ENCODE measurements at places on chromosomes 11 and 22.

- no peak for DNase-seq
Measured at GRCh38 chr11:100525635-100526034, 161.5 kb upstream of the ARHGAP42 start.

- DNase-seq, result no peak
Measured at GRCh38 chr11:92268546-92268945, 43.9 kb downstream of the FAT3 start.

GRCh38 chr11:93501856-93502255, 41.3 kb downstream of the SMCO4 start:
- no peak for DNase-seq

- DNase-seq, result peak; percentile 30
Measured at GRCh38 chr11:120985718-120986569, 38.0 kb upstream of the TBCEL start.

DNA sequence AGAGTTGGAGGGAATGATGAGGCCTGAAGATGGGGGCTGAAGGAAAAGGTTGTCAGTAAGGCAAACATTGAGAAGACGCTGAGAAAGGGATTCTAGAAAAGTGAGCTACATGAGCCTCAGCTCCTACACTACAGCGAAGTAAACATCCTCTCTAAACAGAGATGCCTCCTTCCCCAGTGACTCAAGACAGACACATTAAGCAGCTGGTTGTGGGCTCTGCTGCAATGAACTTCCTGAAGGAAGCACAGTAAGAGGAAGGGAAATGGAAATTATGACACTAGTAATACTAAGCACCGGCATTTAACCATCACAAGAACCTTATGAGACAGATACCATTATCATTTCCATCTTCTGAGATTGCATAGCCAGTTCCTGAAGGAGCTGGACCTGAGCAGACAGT, 190.5 kb downstream of the C11orf87 start:
- no peak for DNase-seq

DNA sequence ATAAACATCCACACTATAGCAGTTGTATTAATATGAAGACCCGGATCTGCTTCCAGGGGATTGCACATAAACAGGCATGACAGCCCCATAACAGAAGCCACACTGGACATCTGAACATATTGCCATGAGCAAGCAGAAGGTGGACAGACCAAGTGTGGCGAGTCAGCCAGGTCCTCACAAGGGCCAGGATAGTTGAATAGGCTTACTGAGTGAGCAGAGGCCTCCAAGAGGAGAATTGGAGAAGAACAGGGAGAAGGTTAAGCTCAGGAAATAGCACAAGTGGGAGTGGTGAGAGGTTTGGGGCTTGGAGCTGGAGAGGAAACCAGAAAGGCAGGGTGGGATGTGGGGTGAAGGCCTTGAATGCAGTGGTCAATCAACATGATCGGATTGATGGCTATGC, 10.8 kb downstream of the SLC35C1 start:
- no peak for DNase-seq

DNA sequence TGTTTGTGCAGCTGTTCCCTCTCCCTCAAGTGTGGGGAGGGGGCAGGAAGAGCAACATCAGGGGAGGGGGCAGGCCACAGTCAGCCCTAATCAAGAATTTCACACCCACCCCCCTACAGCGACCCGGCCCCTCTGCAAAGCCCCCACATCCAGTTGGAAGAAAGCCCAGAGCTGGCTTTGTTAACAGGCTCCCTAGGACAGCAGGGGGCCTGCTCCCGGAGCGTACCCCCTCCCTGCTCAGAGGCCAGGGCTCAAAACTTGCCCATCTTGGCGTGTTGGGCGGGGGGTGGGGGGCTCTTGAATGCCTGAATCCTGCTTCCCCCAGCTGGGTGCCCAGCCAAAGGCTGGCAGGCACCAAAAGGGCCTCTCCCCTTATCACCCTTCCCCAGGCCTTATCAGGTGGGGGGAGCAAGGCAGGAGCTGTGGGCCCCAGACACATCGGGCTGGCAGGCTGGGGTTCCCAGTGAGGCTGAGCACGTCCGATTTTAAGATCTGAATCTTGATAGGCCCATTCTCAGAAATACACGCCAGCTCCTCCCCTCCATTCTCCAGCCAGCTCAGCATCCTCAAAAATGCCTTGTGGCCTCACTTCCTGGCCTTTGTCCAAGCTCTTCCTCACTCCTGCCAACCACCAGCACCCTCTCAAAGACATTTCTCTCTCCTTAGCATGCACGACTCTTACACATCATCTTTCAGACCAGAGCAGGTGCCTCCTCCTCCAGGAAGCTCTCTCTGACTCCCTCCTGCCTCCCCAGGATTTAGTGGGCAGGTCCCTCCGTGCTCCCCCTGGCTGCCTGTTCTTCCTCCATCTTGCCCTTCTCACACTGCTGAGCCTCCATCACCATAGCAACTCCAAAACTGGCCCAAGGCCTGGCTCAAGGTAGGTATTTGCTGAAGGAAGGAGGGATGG, 384.8 kb downstream of the MN1 start:
- DNase-seq, result no peak

DNA sequence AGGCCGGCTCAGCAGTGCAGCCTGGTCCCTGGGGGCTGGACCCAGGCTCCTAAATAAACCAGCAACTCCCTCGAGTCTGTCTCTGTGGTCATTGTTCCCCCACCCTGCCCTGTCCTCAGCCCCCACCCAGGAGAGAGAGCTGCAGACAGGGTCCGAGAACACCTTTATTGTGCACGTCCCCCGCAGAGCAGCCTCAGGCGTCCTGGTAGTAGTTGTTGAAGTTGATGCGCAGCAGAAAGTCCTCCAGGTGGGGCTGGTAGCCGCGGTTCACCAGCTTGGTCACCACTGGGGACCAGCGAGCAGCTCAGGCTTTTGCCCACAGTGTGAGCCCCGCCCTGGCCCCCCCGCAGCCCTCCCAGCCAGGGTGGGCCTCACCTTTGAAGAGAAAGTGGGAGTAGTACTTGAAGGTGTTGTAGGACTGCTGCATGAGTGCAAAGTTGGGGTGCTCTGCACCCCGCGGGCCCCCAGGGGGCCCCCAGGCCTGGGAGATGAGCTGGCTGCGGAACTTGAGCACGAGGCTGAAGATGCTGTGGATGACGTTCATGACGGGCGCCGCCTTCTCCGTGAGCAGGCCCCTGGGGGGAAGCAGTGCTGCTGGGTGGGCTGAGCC, 16.8 kb downstream of the SELENOO start:
- DNase-seq, result no peak

- DNase-seq, result no peak
Measured at GRCh38 chr11:21646351-21646750, 546.5 kb upstream of the ANO5 start.

GRCh38 chr11:91308069-91308468, 916.5 kb upstream of the FAT3 start:
- DNase-seq, result no peak

- DNase-seq, result no peak
Measured at GRCh38 chr11:41283191-41283930, 176.1 kb downstream of the LRRC4C start.

GRCh38 chr11:108115500-108116140, 5.7 kb upstream of the ACAT1 start:
- DNase-seq, result no peak

DNA sequence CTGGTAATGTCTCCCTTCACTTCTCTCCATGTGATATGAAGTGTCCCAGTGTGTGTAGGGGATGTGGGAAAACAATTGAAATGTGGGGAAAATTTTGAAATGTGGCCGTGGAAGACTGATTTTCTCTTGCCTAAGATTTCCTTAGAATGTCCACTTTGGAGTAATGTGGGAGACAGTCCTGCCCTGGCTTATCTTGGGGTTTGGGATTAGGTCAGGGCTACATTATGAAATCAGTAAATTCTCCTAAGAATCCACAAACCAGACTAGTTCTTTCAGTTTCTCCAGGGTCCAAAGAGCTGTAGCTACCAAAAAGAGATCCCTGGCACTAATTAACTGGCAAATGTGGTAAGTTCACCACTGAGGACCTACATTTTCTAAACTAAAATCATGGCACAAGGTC, 22.8 kb downstream of the YPEL4 start:
- DNase-seq, result no peak

DNA sequence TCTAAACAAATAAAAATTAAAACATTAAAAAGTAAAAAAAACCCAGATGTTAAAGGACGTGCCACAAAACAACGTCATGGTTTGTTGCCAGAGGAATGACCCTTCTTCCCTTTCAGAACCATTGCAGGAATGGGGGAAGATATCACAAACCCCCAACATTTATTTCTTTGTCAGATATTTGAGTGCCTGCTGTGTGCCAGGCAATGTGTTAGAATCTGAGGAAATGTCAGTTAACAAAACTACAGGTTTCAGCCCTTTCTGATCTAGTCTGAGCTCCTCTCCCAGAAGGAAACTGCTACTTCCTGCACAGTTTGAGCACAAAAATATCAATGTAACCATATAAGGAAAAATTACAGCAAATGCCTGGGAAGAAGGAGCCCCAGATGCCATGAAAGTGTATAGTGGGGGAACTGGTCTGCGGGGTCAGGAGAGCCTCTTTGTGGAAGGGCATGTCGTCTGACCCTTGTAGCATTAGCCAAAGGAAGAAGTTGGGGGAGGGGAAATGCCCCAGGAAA, 7.1 kb upstream of the NHERF4 start:
- DNase-seq, result no peak

DNA sequence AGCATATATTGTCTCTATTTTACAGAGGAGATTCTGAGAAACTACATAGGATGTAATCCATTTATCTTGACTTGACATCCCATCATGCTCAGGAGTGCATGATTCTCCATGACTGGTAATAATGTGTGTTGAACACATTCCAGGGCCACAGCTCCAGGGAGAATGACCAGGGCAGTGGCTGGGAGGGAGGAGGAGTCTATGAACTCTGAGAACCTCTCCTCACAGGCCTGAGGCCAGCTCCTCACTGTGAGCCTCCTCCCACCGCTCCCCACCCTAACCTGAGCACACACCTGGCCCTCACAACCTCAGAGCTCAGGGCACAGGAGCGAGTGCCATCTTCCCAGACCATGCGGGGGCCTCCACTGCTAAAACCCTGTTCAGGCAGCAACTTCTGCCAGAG, 8.0 kb upstream of the ACRV1 start:
- no peak for DNase-seq

- DNase-seq, result no peak
Measured at GRCh38 chr22:43188829-43189545, 2.1 kb upstream of the TTLL12 start.

DNA sequence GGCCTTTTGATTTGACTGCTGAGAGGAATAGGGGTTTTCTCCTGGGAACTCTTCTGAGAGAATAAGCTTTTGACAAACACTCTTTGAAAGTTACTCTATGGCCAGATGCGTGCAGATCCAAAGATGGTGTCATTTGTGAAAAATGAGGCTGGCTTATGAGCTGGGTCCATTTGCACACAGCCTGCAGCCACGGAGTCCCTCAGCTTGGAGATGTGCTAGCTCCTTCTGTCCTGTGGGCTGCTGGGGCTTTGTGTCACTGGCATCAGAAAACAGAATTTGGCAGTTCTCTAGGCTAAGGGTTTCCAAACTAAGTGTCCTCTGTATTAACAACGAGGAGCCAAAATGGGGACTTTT, 702.4 kb downstream of the NTM start:
- DNase-seq, result no peak

DNA sequence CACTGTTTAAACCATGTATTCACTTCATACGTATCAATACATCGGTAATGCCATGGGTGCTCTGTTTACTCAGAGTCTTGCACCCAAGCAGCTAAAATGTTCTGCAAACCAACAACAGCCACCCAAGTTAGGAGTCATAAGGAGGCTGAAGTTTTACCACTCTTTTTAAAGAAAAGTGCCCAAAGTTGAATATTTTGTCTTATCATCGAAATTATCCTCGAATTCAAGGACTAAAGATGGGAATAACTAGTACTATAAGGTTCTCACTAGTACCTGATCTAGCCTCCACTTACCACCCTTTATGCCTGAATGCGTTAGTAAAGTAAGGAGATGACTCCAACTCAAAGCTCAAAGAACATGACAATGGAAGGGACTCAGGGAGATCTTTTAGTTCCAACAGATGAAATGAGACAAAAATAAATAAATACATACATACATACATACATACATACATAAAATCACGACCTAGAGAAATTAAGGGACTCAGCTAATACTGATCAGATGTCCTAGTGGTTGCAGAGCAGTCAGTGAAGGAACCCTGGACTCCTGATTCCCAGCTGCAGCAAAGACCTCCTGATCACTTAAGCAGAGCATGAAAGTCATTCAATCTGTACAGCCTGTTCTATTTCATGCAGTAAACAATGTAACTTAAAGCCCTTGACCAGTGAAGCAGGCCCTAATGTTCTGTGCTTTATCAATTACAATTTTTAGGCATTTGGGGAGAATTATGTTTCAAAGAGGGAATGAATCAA, 7.7 kb downstream of the OSBP start:
- DNase-seq, result no peak

GRCh38 chr11:26858098-26858497, 135.8 kb upstream of the FIBIN start:
- DNase-seq, result no peak

GRCh38 chr11:13479688-13480087, 16.1 kb downstream of the PTH start:
- no peak for DNase-seq

- no peak for DNase-seq
Measured at GRCh38 chr11:73162196-73162740, 20.1 kb upstream of the FCHSD2 start.

GRCh38 chr11:48055292-48056132, 75.2 kb downstream of the PTPRJ start:
- no peak for DNase-seq

DNA sequence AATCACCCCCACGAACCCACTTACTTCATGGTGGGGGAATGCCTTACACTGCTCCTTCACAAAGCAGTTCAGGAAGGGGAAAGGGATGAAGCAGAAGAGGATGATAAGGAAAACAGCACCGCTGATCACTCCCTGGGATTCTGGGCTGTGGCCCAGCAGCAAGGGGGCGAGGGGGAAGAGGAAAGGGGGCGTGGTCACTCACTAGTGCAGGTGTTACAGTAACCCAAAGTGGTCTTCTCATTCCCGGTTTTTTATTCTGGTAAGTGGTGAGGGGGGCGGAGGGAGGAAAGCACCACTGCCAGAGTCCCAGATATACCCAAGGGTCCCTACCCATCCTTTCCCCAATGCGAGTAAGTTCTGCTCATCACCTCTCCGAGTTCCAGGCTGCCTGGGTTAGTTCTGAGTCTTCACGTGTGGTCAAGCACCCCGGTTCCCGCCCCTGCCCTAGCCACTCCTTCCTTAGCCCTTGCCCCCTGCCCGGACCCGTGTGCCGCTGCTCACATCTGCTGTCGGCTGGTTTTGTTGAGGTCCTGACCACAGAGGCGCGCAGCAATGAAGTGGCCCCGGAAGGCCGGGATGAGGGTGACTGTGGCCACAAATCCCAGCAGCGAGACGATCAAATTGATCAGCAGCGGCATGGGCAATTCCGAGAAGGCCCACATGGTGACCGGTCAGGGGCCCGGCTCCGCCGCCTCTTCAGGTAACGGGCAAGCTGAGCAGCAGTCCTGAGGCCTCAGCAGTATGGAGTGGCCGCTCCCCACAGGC, 477 bp downstream of the DPAGT1 start:
- no peak for DNase-seq

GRCh38 chr22:45103756-45104155, 60.0 kb upstream of the NUP50 start:
- DNase-seq, result no peak

GRCh38 chr11:134468081-134468668, 56.1 kb upstream of the B3GAT1 start:
- DNase-seq, result no peak

GRCh38 chr11:105074166-105074530, 29.0 kb upstream of the CARD16 start:
- DNase-seq, result no peak

GRCh38 chr11:57255618-57256017, 18.6 kb upstream of the APLNR start:
- DNase-seq, result no peak
